ENCODE measurements at places on chromosomes 5 and 9.

DNA sequence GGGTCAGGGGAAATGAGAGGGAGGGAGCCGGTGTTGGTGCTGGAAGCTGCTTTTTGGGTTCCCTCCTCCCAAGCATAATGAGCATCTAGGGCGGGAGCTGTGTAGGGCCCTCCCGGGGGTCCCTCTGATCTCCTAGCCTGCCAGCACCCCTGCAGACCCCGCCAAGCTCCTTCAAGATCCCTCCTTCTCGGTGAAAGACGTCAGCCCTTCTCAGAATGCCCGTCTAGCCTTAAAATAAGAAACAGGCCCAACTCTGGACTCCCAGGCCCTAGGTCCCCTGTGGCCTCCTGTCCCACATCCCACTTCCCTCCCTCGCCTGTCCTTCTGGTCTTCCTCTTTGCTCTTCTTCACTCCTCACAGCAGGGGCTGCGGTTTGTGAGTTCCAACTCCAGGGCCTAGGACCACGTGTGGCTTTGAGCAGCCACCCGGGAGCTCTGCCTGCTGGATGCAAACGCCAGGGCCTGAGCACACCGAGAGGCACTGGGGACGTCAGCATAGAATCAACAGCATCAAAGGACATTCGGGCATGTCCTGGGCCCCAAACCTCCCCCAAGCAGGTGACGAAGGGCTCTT lies 8.8 kb upstream of the SCGB3A1 start:
- no peak for DNase-seq

DNA sequence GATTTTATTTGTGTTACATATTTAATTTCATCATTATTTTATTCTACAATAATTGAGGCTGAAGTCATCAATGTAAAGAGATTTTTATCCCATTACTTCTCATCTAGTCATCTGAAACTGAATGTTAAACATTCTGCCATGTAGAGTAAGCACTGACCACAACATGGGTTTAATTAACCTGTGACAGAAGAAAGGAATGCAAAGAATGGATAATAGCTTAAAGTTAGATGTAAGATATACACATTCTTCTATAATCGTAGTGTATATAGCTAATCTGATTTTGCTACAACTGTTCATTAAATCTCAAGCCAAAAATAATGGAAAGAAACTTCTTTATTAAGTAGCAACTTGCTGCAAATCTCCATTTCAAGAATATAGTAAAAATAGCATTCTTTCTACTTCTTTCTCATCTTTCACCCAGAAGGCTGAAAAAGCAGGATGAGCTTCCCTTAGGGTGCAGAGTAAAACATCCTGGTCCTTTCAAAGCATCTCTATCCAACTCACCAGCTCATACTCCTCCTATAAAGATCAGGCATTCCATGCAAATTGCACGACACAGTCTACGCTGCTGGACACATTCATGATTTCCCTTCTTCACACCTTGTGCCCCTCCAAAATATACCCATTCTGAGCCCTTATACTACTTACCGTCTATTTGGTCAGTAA lies 115.2 kb downstream of the EFNA5 start:
- no peak for DNase-seq

- no peak for DNase-seq
Observed at GRCh38 chr5:122183098-122183787, 53.9 kb downstream of the ZNF474 start.

GRCh38 chr9:111598733-111599091 lies 735 bp downstream of the PTGR1 start:
- DNase-seq, result no peak

DNA sequence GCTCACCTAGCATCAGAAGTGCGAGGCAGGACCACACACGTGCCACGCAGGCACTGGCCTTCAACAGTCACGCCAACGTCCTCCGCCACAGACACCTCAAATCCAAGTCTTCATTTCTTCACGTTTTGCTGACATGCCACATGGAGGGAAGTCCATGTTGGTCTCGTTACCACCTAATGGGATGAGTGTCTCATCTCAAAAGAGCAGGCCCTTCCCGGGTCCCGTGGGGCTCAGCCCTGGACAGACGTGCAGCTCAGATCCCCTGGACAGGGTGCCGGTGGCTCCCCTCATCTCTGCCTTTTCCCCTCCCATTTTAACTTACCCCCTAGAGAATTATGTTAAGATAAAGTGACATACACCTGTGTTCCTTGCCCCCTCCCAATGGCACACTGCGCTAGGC lies 76.8 kb downstream of the MRPL36 start:
- no peak for DNase-seq

DNA sequence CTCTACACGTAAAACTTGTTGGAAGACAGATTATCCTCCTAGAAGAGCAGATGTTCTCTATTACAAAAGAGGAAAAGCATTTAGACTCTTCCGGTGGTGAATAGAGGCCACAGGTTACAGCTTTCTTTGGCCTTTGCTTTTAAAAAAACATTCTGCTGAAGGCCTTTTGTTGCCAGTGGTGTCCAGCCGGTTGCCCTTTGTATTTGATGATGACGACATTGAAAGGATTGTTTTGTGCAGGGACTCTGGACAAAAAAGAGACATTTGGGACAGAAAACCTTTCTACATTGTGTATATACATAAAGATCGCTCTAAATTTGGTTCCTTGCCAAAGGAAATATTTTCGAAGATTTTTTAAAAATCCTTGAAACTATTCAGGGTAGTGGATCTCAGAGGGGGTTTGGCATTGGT lies 180.3 kb downstream of the C9orf152 start:
- peak; percentile 25 for DNase-seq

DNA sequence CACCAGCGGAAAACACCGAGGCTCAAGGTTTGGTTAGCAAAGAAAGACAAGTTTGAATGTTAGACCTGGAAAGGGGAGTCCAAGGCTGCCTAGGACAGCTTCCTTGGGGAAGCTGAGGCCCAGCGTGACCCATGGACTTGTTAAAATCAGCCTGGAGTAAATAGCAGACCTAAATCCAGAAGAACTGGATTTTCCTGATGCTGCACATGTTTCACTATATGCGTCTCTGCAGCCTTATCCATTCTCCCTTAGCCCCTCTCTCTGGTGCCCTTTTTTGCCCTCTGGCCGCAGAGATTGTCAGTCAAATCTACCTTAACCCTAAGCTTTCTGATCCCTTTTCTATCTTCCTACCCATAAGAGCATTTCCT lies 119.9 kb downstream of the NTRK2 start:
- DNase-seq, result no peak

DNA sequence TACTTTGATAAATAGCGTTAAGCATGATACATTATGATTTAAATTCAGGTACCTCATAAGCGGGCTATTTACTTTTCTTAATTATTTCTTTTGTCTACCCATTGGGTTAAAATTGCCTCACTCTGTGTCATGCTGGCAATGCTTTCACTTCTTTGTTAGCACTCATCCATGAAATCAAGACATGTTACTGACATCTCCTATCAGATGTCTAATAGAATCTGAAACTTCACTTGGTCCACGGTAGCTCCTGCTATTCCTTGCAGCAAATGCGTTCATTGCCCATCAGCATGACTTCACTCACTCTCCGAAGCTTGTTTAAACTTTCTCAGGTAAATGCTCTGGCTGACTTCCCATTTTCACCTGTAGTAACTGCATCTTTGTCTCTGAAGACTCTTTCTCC lies 193.5 kb upstream of the EDIL3 start:
- no peak for DNase-seq

GRCh38 chr9:133778336-133779013 lies 40.3 kb upstream of the SARDH start:
- no peak for DNase-seq

DNA sequence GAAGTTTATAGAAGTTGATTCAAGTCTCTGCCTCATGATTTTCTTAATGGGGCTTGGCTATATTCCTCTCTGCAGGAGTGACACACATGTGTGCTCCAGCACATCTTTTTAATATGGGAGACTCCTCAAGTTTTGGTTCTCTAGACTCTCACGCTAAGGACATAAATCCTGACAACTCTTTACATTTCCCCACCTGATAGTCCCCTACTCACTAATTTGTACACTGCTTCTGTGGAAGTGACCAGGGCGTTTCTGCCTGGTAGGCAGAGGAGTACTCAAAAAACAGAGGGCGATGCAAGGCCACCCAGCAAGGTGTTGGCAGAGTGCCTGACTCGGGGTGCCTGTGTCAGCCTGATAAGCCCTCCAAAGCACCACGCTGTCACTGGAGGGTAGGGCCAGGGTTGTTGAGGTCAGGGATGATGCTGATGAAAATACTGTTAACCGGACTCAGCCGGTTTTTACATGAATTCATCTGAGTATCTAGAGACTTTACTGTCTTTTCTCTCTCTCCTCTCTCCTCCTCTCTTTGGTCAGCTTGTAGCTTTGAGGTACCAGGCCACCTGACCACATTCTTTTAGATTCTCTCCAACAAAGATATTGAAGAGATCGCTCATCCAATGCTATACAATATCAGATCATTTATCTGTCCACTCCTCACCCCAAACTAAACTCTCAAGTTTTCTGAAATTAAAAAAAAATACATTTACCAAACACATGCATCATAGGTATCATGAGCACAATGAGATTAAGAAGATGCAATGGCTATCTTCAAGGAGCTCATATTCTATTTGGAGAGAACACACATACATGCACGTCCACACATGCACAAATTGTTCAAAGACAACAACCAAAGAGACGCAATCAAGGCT lies 205.2 kb downstream of the PIK3R1 start:
- DNase-seq, result no peak

DNA sequence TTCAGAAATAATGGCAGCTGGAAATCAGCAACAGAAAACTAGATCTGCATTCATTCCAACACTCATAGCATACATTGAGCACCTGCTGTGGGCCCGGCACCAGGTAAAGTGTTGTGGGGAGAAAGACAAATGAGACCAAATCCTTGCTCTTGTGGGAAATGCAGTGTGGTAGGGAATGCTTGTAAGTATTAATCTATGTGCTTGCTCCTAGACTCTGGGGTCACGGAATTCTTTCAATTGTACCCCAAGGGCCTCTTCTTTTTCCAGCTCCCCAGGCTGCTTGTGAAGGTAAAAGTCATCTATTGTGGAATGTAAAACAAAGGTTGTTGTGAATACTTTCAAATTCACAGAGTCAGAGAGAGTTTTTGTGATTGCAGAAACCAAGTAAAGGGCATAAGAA lies 501.9 kb downstream of the CDK5RAP2 start:
- no peak for DNase-seq

DNA sequence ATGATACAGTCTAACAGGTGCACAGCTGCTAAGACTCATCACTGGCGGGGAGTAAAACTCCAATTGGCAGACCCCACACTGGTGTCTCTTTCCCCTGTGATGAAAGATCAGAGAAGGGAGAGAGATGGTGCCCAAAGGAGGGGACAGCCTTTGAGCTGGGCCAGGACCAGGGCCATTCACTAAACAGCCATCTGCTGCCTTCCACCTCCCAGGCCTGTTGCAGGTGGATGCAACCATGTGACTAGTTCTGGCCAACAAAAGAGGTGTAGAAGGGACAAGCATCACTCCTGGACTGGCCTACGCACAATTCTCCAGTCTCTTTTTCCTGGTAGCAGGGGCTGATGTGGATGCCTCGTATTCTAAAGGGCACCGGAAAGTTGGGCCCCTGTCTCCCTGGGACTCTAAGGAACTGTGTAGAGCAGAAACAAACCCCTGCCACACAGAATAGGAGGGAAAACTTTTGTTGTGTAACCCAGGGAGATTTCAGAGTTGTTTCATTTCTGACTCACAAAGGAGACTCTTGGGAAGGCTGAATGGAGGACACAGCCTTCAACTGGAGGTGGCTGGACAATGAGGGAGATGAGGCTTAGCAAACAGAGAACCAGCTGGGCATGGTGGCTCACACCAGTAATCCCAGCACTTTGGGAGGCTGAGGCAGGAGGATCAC lies 26.9 kb downstream of the TNIP1 start:
- DNase-seq, result no peak

- no peak for DNase-seq
Observed at GRCh38 chr9:22158927-22159346, 149.8 kb upstream of the CDKN2B start.

DNA sequence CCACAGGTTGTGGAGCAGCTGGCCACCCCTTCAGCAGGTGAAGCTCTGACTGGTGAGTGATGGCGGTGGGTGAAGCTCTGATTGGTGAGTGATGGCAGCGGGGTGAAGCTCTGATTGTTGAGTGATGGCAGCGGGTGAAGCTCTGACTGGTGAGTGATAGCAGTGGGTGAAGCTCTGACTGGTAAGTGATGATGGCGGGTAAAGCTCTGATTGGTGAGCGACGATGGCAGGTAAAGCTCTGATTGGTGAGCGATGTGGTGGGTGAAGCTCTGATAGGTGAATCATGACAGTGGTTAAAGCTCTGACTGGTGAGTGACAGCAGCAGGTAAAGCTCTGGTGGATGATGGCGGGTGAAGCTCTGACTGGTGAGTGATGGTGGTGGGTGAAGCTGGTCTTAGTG lies 9.4 kb upstream of the ABO start:
- DNase-seq, result no peak

- no peak for DNase-seq
Observed at GRCh38 chr9:95435074-95435728, 81.6 kb downstream of the PTCH1 start.

GRCh38 chr9:93141771-93142483 lies 7.9 kb upstream of the NINJ1 start:
- DNase-seq, result no peak

DNA sequence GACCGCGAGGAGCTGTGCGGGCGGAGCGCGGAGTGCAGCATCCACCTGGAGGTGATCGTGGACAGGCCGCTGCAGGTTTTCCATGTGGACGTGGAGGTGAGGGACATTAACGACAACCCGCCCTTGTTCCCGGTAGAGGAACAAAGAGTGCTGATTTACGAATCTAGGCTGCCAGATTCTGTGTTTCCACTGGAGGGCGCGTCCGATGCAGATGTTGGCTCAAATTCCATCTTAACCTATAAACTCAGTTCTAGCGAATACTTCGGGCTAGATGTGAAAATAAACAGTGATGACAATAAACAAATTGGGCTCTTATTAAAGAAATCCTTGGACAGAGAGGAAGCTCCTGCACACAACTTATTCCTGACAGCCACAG lies 590 bp downstream of the PCDHA6 start:
- no peak for DNase-seq

GRCh38 chr5:91141642-91142041 lies 241.5 kb downstream of the ARRDC3 start:
- DNase-seq, result no peak

GRCh38 chr9:16099732-16100536 lies 547.1 kb downstream of the CCDC171 start:
- DNase-seq, result no peak

- no peak for DNase-seq
Observed at GRCh38 chr9:121358751-121359150, 11.3 kb downstream of the STOM start.

- no peak for DNase-seq
Observed at GRCh38 chr5:1042626-1043025, 34.0 kb downstream of the NKD2 start.
